NCI-H1930 (cell line): ENCODE measurements at places on chromosomes 2 and 18.

GRCh38 chr2:234203135-234203984, 152.9 kb downstream of the SPP2 start:
- no peak for DNase-seq

DNA sequence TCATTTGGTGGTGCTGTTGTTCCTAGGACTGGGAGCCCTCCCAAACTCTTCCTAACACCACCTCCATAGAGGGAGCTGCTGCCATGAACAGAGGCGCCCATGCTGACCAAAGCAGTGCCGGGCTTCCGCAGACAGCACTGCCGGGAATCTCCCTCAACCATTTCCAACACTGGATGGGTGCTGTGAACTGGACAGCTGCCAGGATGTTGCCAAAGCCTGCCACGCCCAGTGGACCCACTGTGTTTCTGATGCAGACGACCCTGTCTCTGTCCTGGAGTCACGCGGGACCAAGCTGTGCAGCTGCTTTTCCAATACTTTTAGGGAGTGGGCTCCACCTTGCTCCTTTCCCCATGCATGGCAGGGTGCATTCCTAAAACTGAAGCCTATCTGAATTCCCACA, 16.9 kb upstream of the GNAL start:
- DNase-seq = no peak

GRCh38 chr2:206800506-206801417, 35.4 kb downstream of the FASTKD2 start:
- peak; percentile 29 for DNase-seq

DNA sequence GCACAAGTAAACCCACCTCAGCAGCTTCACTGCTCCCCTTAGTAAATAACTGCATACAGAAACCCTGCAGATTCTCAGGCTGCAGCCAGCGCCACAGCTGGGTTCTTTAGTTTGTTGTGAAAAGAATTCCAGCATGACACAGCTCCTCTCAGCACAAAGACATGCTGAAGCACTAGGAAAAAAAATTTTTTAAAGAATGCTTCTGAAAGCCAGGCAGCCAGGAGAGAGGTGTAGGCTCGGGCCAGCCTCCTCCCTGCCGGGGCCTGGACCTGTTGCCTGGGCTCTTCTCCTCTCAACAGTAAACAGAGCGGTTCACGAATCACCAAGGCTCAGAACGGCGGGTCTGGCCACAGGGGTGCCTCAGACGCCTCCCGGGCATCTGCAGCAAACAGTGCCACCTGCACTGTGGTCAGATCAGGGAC, 95.7 kb upstream of the POU3F3 start:
- no peak for DNase-seq

DNA sequence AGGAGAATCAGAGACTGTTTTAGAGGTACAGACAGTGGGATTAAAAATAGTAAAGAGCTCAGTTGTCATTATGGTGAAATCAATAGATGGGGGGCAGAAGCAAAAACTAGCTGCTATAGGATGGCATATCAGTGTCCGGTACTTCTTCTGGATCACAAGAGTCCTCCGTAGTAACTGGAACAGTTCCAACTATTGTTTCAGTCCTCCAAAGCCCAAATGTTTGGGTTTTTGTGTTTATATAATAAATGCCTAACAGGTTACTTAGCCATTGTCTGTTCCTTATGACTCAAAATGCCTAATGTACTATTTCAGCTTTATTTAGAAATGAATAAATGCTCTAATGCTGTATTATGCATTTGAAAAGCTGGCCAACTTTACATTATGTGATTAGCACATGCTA, 401.2 kb downstream of the PTH2R start:
- no peak for DNase-seq

GRCh38 chr2:72220170-72220569, 72.5 kb upstream of the CYP26B1 start:
- DNase-seq = no peak

- no peak for DNase-seq
Measured at GRCh38 chr2:134256956-134257355, 3.1 kb downstream of the MGAT5 start.

DNA sequence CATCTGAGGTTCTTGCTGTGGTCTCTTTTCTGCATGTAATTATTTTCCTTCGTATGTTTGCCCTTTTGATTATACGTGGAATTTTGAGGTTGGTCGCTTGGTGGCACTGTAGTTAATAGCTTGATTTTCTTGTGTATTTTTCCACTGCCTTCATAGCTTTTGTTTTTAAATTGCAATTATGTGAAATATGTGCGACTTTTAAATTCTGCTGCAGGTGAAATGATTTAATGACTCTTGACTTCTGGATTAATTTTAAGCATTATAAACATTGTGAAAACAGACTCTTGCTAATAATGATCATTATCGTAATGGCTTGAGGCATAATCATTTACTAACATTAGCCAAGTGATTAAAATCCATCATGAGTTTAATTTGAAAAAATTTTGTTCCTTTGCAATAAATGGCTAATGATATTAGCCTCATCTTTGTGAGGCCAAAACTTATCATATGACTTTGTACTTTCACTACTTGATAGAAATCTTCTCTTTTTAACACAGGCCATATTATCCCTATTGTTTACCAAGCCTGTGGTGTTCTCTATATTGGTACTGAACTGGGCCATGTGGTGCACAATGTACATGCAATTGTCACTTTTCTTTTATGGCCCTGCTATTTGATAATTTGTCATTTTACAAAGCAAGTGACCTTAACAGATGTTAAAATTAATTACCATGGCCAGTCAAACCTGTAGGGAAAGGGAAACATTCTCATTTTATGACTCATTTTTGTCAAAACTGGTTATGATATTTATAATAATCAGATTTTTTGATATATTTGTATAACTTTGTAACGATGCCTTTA, 62.8 kb upstream of the NEUROD1 start:
- peak; percentile 60 for DNase-seq

DNA sequence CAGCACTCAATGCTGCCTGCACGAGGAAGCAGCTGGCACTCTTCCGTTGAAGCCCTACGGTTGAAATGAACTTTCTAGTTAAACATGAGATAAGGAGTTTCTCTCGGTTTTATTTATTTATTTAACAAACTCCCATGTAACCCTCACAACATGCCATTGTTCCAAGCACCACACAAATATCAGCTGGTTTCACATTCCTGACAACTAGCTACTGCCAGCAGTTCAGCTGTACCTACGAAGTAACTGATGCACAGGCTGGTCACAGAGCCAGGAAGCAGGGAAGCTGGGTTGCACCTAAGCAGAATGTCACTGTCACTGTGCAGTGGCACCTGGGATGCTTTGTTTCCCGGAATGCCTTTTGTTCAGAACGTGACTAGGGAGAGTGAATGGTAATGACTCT, 18.1 kb downstream of the TIMM21 start:
- DNase-seq = no peak

DNA sequence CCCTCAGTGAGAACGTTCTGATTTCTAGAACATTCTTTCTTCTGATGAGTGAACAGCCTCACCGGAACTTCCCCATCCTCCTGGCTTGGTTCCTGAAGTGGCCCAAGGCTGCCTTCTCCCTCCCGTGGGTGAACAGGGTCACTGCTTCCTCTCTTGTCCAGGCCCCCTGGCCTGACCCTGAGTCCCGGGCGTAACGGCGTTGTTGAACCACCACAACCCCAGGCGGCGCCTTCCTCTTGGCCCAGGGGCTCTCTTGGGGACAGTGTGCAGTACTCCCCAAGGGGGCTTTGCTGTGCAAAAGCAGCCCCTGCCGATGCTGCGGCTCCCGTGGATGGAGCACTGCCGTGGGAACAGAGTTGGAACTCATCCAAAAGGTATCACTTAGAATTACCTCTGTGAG, 147.2 kb downstream of the TSN start:
- DNase-seq = no peak

DNA sequence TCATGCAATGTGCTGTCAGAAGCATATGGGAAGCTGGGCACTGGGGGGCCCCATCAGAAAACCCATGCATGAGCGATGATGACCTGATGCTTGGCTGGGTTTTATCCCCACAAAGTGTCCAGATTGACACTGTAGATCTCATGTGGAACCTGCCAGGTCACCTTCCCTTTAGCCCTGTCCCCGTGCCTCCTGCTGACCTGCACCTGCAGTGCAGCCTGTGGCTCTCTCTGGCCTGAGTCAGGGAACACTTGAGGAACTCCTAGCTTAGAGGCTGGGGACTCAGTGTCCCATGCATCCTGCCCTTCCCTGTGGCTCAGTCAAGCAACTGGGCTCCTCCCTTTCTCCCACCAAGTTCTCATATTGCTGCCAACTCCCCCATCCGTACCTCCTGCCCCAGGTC, 57.7 kb downstream of the PDCL3 start:
- DNase-seq = no peak

DNA sequence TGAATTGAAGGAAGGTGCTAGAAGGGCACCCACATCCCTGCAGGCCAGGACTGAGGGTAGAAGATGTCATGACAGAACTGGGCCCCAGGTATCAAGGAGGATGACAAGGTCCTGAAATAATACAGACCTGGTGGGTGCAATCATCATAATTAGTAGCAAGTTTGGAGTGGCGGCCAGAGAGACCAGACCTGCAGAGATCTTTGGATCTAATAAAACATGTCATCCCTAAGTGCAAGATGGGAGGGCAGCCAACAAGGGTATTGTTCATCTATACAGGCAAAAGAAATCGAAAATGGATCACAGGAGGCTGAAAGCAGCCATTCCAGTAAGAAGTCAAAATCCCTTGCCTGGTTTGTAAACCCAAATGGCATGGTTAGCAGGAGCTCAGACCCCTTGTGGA, 111.3 kb upstream of the BOD1L2 start:
- no peak for DNase-seq

GRCh38 chr2:25311865-25312575, 29.7 kb downstream of the DNMT3A start:
- DNase-seq = no peak

- no peak for DNase-seq
Measured at GRCh38 chr2:224366267-224366844, 35.6 kb downstream of the FAM124B start.

DNA sequence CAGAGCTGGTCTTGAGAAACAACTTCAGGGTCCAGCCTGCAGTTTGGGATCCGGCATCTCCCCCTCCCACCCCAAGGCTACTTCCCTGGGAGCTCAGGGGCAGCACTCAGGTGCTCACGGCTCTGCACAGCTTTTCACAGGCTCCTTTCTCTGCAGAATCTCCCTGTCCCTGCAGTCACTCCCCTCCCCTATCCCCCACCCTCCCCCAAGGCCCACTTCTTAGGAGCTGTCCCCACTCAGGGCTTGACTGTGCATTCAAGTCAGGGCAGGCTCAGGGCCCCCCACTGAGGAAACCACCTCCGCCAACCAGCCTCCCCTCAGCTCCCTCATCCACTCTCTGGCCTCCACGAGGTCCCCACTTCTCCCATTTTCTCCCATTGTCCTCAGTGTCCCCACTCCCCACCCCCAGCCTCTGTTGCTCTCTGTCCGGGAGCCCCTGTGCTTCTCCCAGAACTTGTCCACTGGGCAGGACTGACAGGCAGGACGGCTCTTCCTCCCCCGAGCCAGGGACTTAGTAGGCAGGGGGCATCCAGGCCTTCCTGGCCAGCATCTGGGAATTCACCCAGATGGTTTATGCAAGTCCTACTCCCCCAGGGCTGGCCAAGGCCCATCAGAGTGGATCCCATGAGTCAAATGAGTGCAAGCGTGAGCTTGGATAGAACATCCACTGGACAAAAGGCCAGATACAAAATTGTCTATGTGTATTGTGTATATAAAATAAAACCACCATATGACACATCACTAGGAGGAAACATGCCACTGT, 7.6 kb downstream of the NMUR1 start:
- no peak for DNase-seq

- no peak for DNase-seq
Measured at GRCh38 chr18:35617865-35618264, 36.3 kb downstream of the GALNT1 start.

DNA sequence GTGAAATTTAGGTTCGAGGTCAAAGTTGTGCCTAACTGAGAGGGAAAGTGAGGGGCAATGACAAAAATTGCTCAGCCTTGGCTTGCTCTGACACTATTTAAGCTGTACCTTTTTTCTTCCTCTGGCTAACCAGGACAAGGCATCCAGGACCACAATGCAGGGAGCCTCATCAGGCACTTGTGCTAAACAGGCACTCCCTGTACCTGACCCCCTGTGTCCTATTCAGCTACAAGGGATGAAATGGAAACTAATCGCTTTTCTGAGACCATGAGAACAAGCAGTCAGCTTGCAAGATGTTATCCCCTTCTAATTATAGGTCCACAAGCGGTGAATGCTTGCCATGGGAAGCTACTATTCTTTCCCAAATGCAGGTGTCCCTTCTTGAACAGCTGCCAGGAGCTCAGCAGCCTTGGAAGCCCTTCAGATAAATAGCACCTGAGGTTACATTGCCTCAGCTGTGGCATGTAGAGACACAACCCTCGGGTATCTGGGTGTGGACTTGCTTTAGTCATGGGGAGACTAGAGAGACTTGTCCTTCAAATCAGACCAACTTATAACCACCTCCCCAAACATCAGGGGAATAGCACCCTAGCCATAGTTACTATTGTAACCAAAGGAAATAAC, 19.1 kb upstream of the ITGA6 start:
- no peak for DNase-seq

- DNase-seq = no peak
Measured at GRCh38 chr2:239660390-239661230, 259.8 kb upstream of the HDAC4 start.

DNA sequence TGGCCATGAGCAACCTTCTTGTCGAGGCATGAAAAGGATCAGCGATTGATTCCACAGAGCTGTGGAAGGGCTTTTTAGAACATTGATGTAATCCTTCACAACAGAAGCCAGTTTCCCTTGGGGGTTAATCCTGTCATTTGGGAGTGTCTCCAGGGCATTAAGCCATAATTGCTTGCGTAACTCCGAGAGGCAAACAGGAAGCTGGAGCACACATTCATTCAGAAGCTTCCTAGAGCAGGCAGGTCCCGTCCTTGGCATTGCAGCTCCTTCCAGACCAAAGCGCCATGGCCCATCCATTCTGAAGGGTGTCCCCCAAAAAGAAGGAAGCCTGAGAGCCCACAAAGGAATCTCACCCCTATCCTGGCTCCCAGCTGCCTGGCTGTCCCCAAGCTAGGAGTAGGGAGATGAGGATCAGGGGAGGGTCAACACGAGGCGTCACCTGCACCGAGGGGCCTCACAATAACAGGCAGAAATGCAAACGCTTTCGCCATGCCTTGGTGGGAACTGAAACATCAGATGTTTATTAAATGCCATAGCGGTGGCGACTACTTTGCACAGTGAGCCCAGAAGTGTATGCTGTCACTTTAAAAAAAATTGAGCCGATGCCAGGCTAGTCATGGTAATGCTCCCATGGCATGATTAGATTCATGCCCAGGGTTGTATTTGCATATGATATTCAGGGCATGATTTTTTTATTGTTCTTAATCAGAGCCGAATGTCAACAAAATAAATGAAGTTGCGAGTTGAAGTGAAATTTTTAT, 339.4 kb downstream of the BCL11A start:
- DNase-seq = no peak

GRCh38 chr18:57792631-57793301, 10.3 kb downstream of the ATP8B1 start:
- DNase-seq = no peak

- no peak for DNase-seq
Measured at GRCh38 chr2:226220511-226220910, 579.1 kb downstream of the IRS1 start.

- DNase-seq = no peak
Measured at GRCh38 chr2:29235411-29235810, 120.2 kb downstream of the CLIP4 start.

- DNase-seq = no peak
Measured at GRCh38 chr2:25822190-25823117, 55.8 kb downstream of the ASXL2 start.
